ENCODE measurements at places on chromosomes 12 and 14.

DNA sequence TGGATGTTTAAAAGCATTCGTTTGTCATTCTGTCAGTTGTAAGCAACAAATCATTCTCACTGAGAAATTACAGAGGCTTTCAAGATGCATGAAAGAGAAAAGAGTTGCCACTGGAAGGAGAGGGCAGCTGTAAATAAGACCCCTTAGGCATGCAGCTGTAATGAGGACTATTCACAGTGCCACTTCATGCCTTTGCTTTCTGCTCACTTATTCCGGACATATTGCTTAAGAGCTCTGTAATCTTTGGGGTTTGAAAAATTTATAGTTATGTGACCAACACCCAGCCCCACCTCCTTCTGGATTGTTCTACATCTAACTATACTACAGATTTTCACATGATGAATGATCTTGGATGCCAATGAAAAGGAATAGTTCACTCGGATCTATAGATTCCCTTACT, 194.8 kb upstream of the DCN start:
- no peak for DNase-seq

- no peak for DNase-seq
Observed at GRCh38 chr12:51322452-51322851, 1.5 kb downstream of the BIN2 start.

DNA sequence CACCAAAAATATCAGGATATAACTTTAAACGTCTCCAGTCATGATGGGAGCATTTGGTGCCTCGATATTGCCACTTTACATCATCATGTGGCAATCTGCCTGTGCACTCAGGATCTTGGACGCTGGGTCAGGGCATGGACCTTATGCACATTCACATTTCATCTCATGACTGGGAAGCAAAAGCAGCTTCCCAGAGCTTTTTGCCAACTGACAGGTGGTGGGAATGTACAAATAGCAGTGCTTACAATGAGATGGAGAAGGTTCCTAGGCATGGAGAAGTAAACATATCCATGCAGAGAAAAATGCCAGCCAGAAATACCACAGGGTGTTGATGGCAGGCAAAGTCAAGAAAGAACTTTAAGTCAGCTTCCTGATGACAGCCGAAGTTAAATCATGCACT, 30.3 kb downstream of the EFCAB11 start:
- no peak for DNase-seq

DNA sequence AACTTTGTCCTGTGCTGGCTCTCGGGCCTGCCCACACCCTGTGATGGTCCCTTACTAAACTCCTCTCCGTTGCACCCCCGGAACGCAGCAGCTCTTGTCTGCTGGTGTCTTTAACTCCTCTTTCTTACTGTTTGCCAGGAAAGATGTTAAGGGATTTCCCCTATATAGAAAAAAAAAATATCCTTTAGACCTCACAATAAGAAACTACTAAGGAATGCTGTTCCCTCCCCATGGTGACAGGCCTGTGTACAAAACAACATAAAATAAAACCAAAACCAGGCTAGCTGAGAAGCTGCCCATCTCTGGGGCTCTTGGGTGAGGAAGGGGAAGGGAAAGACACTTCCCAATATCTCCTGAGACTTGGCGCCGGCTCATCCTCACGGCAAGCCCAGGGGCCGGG, 95.4 kb downstream of the CHGA start:
- DNase-seq: no peak

- no peak for DNase-seq
Observed at GRCh38 chr14:65095633-65096205, 6.6 kb downstream of the MAX start.

DNA sequence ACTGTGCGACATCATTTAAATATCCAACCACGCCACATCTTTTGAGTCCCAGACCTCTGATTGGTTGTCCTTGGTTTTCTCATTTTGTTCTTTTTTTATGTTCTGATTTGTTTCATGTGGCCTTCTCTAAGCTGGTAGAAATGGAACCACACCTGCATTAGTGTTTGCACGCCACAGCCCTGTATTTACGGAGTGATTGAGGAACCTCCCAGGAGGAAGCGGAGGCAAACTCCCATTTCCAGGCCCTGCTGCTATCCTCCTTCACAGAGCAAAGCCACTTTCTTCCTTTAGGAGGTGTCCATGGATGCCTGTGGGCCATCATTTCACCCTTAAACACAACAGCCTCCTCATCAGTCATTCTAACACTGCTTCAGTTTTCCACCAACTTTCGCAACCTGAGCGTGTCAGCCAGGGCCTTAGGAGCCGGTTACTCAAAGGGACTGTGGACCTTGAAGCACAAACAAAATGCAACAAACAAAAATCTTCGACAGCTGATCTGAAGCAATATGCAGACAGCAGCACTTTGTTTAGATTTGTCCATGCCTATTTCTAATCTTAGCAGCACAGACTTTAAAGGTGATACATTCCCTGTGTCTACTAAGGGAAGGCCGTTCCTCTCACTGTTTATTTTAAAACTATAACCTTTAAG, 1258.1 kb upstream of the TMEM132C start:
- no peak for DNase-seq

GRCh38 chr14:89730687-89731086, 223.8 kb downstream of the EFCAB11 start:
- DNase-seq: no peak

DNA sequence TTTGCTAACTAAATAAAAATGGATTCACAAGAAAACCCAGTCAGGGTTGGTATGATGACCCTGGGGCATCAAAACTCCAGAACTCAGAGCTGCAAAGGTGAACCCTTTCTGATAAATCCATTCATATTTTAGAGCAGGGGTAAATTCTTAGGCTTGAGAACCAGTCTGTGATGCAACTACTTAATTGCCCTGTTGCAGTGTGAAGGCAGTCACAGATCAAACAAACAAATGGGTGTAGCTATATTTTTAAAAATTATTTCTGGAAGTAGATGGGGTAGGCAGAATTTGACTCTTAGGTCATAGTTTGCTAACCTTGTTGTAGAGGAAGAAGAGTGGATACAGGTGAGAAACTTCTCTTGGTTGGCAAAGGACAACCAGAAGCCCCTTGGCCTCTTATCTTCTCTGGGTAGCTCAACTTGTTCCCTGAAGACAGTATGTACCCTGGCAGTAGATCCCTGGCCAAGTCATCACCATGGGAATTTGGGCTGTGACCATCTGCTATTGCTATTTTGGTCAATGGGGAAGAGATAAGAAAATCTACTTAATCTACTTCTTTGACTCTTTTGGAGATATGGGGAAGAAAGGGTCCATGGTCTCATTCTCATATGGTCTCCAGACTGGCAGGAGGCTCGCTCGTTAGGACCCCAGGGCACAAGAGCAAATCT, 216.1 kb downstream of the PPM1H start:
- no peak for DNase-seq

GRCh38 chr12:52608161-52608560, 6.9 kb upstream of the KRT72 start:
- DNase-seq: no peak

GRCh38 chr12:75487308-75487707, 6.8 kb downstream of the GLIPR1 start:
- no peak for DNase-seq
